Effector memory CD4-positive, alpha-beta T cell (primary cell): ENCODE measurements at places on chromosomes 7 and 10.

GRCh38 chr10:119251315-119251708, 43.9 kb downstream of the GRK5 start:
- no peak overlapping the region for H3K4me3 ChIP-seq
- H3K27ac ChIP-seq, result no peak overlapping the region
- H3K27me3 ChIP-seq, result no peaks in the 10 kb centered on the region

DNA sequence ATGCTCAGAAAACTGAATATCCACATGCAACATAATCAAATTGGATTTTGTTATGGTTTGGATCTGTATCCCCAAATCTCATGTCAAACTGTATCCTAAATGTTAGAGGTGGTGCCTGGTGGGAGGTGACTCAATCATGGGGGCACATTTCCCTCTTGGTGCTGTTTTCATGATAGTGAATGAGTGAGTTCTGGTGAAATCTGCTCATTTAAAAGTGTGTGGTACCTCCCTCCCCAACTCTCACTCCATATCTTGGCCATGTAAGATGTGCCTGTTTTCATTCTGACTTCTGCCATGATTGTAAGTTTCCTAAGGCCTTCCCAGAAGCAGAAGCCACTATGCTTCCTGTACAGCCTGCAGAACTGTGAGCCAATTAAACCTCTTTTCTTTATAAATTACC, 239.6 kb upstream of the KLF14 start:
- peaks cover 32% of the 10 kb centered on the region for H3K4me1 ChIP-seq
- H3K27me3 ChIP-seq, result no peaks in the 10 kb centered on the region
- no peak overlapping the region for H3K27ac ChIP-seq
- no peak overlapping the region for H3K4me3 ChIP-seq
- DNase-seq, result no peak

- H3K4me3 ChIP-seq, result no peak overlapping the region
- H3K36me3 ChIP-seq, result no peaks in the 10 kb centered on the region
- H3K27ac ChIP-seq, result no peak overlapping the region
- no peak for DNase-seq
Measured at GRCh38 chr10:131851346-131851745, 49.5 kb upstream of the PPP2R2D start.

DNA sequence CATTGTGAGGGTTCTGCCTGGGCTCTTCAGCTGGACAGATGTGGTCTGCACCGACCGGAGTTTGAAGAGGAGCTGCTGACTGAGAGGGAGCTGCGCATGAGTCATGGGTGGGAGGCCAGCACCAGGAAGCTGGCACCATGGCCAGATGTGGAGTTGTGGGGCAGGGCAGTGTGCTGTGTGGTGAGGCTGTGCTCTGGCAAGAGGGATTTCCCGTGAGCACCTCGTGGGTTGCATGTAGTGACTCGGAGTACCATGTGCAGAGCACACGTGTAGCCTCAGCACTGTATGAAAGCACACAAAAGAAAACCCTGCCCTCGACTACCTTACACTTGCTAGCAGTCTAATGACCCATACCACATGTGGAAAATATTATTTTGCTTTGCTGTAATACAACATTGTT, 103.4 kb downstream of the WNT2 start:
- no peak for DNase-seq
- H3K4me1 ChIP-seq, result no peaks in the 10 kb centered on the region
- no peaks in the 10 kb centered on the region for H3K27me3 ChIP-seq
- H3K4me3 ChIP-seq, result no peak overlapping the region
- no peak overlapping the region for H3K27ac ChIP-seq
- H3K36me3 ChIP-seq, result no peaks in the 10 kb centered on the region

- no peak overlapping the region for H3K4me3 ChIP-seq
- no peaks in the 10 kb centered on the region for H3K4me1 ChIP-seq
- no peaks in the 10 kb centered on the region for H3K36me3 ChIP-seq
- H3K27me3 ChIP-seq, result no peaks in the 10 kb centered on the region
Measured at GRCh38 chr7:26504411-26505120, 212.9 kb downstream of the SNX10 start.

DNA sequence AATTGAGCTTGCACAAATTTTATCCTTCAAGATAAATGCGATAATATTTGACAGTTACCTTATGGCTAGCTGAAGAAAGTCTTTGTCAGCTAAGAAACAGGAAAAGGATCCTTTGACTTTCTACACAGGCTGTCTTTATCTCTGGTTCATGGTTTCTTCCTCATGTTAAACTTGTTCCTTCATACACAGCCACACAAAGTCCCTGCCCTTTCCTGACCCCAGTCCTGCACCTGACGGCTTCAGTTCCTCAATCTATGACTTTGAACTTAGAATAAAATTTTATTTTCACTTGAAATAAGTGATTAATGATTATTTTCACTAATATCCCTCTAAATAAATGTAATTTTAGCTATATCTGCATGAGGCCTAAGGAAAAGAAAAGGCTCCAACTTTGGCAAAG, 77.8 kb upstream of the PRSS1 start:
- DNase-seq, result no peak
- H3K4me3 ChIP-seq, result no peak overlapping the region
- no peak overlapping the region for H3K27ac ChIP-seq
- no peaks in the 10 kb centered on the region for H3K4me1 ChIP-seq

DNA sequence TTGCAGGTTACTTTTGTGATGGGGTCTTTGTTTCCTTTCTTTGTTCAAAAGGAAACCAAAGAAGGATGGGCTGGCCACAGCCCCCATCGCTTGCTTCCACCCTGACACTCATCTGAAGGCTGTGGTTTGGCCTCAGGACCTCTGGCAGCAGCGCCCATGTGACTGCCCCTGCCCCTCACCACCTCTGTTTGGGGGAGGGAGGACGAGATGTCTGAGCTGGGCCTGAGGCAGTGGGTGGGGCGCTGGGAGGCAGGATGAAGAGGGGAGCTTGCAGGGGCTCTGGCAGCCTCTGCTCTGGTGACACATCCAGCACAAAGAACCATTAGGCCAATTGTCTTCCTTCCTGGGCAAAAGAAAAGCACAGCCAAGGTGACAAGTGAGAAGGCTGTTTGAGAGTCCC, 15.9 kb upstream of the CHST15 start:
- no peak overlapping the region for H3K27ac ChIP-seq
- no peak for DNase-seq
- no peaks in the 10 kb centered on the region for H3K36me3 ChIP-seq

- H3K4me1 ChIP-seq, result no peaks in the 10 kb centered on the region
- no peak overlapping the region for H3K27ac ChIP-seq
- H3K27me3 ChIP-seq, result no peaks in the 10 kb centered on the region
- no peaks in the 10 kb centered on the region for H3K36me3 ChIP-seq
- no peak for DNase-seq
- no peak overlapping the region for H3K4me3 ChIP-seq
Measured at GRCh38 chr10:86798611-86799010, 42.2 kb downstream of the BMPR1A start.

GRCh38 chr7:112212571-112212970, 6.1 kb downstream of the ZNF277 start:
- no peaks in the 10 kb centered on the region for H3K36me3 ChIP-seq
- no peak for DNase-seq
- no peak overlapping the region for H3K4me3 ChIP-seq

GRCh38 chr7:95977994-95978393, 205.6 kb downstream of the DYNC1I1 start:
- H3K36me3 ChIP-seq, result no peaks in the 10 kb centered on the region
- no peak overlapping the region for H3K4me3 ChIP-seq
- H3K27me3 ChIP-seq, result no peaks in the 10 kb centered on the region
- DNase-seq, result no peak
